ENCODE measurements at places on chromosomes 1 and 21. TPM values are rescaled to one million over a fixed set of nuclear protein-coding genes. Genes with fewer than 3 reads are reported as not detected.
A peak's percentile ranks its signal among the peaks of the same experiment; 100 is the strongest.

DNA sequence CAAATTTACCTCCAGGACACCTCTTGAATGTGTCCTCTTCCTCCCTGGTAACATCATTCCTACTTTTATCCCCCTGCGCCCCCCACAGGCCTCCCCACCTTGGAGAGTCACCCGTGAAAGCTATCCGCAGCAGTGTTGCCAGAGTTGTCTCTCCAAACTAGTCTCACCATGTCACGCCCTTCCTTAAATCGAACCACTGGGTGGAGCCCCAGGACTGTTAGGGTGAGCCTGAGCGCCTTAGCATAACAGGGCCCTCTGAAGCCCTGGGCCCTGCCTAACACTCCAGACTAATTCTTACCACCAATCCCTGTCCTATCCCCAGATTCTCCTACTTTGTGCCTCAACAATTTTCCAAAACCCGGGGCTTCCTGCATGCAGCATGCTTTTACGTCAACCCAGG is 35.0 kb downstream of the HSD3B2 start:
- DNase-seq, result no peak

Gene SLC25A33
- 3.8 TPM for total RNA-seq

GRCh38 chr1:10546896-10547295 is 72.1 kb downstream of the PEX14 start:
- DNase-seq, result no peak

GRCh38 chr1:64928325-64928724 is 38.0 kb downstream of the JAK1 start:
- DNase-seq, result no peak

Gene LRRC38
- total RNA-seq, result not detected

GRCh38 chr1:119731741-119732430 is 20.2 kb downstream of the PHGDH start:
- DNase-seq, result no peak

Gene OR2AK2
- total RNA-seq, result not detected

DNA sequence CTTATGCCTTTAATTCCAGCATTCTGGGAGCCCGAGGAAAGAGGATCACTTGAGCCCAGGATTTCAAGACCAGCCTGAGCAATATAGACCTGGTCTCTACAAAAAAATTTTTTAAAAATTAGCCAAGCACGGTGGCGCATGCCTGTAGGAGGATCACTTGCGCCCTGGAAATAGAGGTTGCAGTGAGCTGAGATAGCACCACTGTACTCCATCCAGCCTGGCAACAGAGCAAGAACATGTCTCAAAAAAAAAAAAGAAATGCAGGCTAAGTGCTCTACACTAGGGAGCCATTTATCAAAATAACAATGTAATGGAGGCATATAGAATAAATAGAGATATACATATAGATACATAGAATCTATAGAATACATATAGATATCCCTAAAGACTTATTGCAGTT is 23.3 kb downstream of the CEPT1 start:
- no peak for DNase-seq

GRCh38 chr1:94865360-94865759 is 45.2 kb downstream of the SLC44A3 start:
- DNase-seq, result peak; percentile 38

GRCh38 chr1:53111073-53111556 is 31.3 kb downstream of the SLC1A7 start:
- no peak for DNase-seq

- no peak for DNase-seq
Measured at GRCh38 chr1:110053552-110054428, 16.7 kb downstream of the ALX3 start.

DNA sequence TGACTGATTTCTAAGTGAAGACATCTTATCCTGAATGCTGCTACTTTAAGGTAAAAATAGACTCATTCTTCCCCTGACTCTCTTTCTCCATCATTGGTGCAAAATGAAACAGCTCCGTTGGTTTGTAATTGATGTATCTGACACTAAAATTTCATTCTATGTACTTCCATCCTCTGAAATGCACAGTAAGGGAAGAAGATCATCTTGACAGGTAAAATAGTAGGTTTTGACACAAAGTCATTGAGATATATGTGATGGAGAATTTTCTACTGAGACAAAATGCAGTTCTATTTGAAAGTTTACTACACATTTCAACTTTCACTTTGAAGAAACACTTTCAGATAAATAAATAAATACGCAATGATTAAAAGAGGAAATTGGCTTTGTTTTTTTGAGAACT is 348.9 kb downstream of the SMYD3 start:
- DNase-seq, result no peak

DNA sequence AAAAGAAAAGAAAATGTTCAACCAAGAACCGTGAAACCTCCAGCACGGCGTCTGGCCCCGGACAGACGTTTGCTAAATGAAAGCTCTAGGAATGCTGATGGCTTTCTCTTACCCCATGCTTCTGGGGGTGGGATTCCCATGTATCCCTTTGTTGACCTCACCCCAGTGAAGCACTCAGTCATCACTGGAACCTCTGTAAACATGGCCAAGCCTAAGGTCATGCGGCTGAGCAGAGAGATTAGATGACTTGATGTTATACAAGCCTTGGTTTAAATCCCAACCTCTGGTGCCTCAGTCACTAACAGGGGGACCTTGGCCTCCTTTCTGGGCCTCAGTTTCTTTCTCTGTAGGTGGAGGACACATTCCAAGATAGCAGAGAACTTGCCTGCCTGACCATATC is 2.8 kb upstream of the MYOM3 start:
- DNase-seq, result no peak
